Stomach (tissue), 19 donors: ENCODE measurements at places on chromosomes 16 and 17. TPM values are rescaled to one million over a fixed set of nuclear protein-coding genes. Genes with fewer than 3 reads are reported as not detected.

The CXCL16 gene
- polyA plus RNA-seq: 13.7 TPM

The INCA1 gene
- 1.6 TPM for polyA plus RNA-seq

The JUP gene
- polyA plus RNA-seq: 163 TPM

The KRTAP2-2 gene
- not detected for polyA plus RNA-seq

The TMEM114 gene
- polyA plus RNA-seq: not detected

The SETD6 gene
- 7.7 TPM for polyA plus RNA-seq

The G6PC1 gene
- not detected for polyA plus RNA-seq

The SUPT4H1 gene
- 78.2 TPM for polyA plus RNA-seq

The SLFN12 gene
- 2.9 TPM for polyA plus RNA-seq

The KRTAP9-8 gene
- not detected for polyA plus RNA-seq

The NUPR1 gene
- 123 TPM for polyA plus RNA-seq

The PYY gene
- not detected for polyA plus RNA-seq

The KLHL10 gene
- polyA plus RNA-seq: not detected

The FOXC2 gene
- not detected for polyA plus RNA-seq

The VAT1L gene
- 4.4 TPM for polyA plus RNA-seq

The CMTM2 gene
- polyA plus RNA-seq: 0.48 TPM

The KRTAP4-8 gene
- not detected for polyA plus RNA-seq

The COL1A1 gene
- polyA plus RNA-seq: 60.0 TPM

The TEKT5 gene
- 0.28 TPM for polyA plus RNA-seq

The SSTR5 gene
- polyA plus RNA-seq: 0.13 TPM
